ENCODE measurements at places on chromosomes 7 and 10.

- DNase-seq: no peak
These were observed 173.6 kb upstream of the PRSS58 start for GRCh38 chr7:142431491-142431890.

DNA sequence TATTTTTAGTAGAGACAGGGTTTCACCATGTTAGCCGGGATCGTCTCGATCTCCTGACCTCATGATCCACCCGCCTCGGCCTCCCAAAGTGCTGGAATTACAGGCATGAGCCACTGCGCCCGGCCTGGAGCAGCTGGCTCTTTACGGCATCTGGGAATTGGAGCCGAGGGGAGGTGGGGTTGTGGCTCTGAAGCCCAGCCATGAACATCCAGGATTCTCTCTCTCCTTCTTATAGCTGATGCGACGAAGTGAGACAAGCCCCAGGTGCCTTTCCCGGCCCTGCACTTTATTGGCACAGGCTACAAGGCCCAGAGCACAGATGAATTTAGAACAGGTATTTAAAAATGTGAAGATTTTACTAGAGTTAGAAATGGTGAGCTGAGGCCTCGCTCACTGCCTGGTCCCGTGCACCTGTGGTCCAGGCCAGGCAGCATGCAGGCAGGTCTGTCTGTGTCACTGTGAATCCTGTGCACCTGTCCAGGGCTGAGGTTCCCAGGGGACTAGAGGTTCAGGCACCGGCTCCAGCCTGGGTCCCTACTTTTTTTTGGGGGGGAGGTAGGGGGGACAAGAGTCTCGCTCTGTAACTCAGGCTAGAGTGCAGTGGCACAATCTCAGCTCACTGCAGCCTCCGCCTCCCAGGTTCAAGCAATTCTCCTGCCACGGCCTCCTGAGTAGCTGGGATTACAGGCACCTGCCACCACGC is 379.7 kb upstream of the FOXK1 start:
- DNase-seq: no peak

DNA sequence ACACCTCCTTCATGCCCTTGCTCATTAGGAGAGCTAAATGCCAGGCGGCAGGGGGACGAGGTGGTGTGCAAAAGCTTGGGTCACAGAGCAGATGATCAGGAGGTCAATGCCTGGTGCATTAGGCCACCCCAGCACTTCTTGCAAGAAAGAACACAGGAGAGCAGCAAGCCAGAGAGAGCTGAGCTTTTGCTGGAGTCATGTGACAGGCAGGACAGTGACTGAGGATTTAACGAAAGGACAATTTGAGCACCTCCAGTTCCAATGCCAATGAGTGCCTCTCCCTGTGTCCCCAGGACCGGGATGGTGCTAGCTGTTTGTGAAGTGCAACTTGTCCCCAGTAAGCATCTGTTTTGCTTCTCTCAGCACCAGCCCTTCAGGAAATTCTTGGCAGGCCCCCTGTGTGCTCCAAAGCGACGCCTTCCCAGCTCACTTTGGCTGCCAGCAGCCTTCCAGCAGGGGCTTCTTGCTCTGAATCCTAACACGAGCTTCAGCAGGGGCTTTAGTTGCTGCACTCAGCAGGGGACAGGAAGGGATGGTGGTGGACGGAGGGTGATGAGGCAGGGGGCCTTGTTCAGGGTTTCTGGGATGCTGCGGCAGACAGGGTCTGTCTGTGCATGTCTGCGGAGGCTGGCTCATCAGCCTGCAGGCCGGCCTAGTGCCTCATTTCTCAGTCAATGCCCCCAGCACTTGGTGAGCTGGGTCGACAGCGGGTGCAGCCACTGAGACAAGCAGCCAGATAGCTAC is 368.1 kb downstream of the RPS24 start:
- no peak for DNase-seq

- DNase-seq: no peak
These were observed 19.1 kb upstream of the TPK1 start for GRCh38 chr7:144854839-144855424.

GRCh38 chr7:134502463-134503371 is 24.6 kb upstream of the AKR1B10 start:
- no peak for DNase-seq

- DNase-seq: no peak
These were observed 294.4 kb downstream of the BICC1 start for GRCh38 chr10:58806970-58807628.

DNA sequence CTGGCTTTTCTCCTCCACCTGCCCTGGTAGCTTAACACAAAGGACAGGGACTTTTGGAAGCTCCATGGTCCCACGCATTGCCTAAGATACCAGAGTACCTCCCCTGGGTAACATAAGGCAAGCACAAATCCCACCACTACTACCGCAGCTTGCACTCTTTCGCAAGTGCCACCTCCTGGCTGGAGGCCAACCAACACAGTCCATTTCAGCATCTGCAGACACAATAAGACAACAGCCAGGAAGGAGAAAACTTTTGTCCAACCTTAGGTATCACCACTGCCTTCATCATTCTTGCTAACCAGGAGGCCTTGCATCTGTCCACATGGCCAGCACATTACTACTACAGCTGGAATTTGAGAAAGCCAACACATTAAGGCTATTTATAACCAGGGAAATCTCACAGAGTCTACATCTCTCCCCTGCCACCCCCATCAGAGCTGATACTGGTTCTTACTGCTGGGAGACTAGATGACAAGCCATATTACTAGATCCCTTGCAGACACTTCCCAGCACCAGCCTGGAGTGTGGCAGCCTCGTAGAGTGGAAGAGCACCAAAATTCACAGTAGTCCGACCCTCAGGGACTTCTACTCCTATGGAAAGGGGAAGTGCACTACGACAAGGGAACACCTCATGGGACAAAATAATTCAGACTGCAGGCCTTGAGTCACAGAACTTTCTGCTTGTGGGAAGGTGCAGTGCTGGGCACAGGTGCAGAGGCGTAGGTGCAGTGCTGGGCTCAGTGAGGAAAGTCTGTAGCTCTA is 39.8 kb upstream of the CDK13 start:
- no peak for DNase-seq

GRCh38 chr7:29843726-29844125 is 37.4 kb downstream of the WIPF3 start:
- DNase-seq: no peak

DNA sequence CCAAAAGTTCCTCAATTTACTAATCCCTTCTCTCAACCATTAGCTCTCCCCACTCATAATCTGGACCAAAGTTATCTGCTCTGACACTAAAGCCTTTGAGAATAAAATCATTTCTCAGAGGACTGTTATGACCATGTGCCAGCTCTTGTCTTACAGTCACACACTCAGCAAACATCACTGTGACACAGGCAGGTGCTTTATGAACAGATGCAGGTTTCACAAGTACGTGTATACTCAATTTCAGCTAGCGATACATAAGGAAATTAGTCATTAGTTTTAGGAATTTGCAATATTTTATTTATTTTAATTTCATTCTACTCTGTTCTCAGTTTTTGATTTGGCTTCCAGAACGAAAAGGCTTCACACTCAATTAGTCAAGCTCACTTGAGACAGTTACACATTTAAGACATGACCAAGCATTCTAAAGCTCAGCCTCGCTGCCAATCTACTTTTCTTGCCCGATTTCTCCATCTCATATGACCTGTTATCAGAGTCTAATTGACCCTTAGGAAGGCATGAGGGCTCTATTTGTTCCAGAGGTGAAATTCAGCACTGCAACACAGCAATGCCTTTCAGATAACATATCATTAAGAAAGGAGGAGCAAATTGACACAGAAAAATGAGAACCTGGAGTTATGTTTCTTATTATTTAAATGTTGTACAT is 76.8 kb downstream of the TFEC start:
- DNase-seq: no peak

DNA sequence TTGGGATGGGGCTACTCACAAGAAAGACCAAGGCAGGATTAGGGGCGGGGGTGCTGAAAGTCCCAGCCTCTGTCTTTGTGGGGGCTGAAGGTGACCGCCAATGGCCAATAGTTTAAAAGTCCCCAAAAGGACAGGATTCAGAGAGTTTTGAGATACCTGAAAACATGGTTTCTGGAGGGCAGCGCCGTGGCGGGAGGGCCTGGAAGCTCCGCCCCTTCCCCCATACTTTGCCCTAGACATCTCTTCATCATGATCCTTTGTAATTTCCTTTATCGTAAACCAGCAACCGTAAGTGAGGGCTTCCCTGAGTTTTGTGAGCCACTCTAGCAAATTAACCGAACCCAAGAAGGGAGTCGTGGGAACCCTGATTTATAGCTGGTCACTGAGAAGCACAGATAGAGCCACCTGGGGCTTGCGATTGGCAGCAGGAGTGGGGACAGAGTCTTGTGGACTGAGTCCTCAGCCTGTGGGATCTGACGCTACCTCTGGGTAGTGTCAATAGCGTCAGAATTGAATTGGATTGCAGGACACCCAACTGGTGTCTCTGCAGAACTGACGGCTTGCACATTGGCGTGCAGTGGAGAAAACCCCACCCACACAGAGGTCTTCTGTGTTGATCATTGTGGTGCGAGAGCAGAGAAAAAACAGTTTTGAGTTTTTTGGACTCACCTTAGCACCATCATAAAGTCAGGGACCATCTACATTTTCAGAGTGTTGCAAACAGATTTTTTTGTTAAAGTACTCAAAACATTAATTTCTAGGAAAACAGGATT is 169.3 kb downstream of the USP6NL start:
- no peak for DNase-seq

DNA sequence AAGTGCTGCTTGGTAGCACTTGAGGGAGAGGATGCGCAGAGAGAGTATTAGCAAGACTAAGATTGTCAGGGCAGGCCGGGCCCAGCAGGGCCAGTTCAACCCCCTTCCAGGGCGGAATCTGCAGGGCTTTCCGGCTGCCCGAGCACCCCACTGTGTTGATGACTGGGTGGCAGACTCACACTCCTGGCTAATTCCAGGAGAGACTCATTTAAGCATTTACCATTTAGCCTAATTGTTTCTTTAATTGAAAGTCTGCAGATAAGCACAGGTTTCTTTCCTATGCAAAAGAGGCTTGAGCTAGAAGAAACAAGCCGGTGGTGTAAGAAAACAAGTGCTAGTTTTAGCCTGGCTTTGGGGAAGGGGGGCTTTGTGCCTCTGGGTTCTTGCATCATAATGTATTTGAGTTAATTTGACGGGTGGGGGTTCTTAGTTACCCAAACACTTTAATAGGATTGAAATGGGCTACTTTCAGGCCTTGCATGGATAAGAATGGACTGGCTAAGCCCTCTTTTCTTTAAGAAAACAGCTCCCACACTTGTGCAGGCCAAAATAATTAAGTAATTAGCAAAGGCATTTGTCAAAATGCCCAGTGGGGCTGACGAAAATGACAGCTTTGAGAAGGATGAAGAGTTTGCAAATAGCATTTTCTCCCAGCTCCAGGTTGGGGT is 201.3 kb downstream of the MYOF start:
- DNase-seq: no peak

DNA sequence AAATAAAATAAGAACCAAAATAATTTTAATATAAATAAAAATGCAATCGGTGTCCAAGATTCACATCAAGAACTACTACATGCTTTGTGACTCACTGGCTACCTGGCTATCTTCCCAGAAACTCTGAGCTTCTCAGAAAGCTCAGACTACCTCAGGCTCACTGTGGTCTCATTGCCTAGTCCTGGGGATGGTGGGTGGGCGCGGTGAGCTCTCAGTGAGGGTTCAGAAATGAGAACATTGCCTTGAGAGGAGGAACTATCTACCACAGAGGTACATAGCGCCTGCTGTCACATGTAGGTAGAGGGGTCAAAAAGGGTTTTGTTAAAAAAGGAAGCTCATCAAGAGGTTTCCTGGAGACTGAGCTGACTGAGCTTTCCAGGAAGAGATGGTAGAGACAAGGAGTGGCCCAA is 108.0 kb downstream of the WDFY4 start:
- DNase-seq: no peak

GRCh38 chr7:43208242-43208641 is 95.8 kb downstream of the HECW1 start:
- no peak for DNase-seq

GRCh38 chr10:122876467-122876855 is 2.9 kb downstream of the FAM24B start:
- no peak for DNase-seq

DNA sequence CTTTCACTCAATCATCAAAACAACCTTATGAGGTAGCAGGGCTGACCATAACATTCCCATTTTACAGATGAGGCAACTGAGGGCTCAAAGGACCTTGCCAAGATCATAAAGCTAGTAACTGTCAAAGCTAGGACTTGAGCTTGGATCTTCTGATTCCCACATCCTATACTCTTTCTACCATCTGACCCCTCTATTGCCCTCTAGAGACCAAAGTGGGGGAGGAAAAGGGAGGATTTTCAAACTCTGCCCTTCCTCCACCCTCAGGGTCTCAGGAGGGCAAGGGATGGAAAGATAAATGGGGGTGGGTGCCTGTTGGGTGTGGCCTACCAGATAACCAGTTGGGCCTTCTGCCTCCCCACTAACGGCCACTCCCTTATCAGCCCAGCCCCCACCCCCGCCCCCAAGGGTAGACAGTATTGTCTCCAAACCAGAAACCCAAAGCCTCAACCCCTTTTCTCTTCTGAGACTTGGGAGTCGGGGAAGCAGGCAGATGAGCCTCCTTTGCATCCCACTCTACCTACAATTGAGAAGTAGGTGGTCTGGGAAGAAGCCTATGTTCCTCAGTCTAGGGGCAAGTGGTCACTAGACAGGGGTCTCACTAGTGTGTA is 7.9 kb downstream of the LDB1 start:
- no peak for DNase-seq

DNA sequence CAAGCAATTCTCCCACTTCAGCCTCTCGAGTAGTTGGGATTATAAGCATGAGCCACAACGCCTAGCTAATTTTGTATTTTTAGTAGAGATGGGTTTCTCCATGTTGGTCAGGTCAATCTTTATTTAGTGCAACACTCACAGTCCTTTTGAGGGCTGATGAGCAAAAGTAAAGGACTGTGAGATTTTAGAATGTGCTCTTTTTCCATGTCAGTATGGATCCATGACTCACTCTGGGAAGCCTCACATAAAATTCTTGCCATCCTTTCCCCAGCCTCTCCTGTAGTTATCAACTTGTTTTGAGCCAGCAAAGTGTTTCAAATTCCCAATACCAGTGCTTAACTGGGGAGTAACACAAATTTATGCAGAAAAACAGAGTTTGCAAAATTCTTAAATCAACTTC is 135.8 kb upstream of the CXCL12 start:
- DNase-seq: no peak

- DNase-seq: no peak
These were observed 30.3 kb downstream of the CACNA2D1 start for GRCh38 chr7:82413237-82413636.

DNA sequence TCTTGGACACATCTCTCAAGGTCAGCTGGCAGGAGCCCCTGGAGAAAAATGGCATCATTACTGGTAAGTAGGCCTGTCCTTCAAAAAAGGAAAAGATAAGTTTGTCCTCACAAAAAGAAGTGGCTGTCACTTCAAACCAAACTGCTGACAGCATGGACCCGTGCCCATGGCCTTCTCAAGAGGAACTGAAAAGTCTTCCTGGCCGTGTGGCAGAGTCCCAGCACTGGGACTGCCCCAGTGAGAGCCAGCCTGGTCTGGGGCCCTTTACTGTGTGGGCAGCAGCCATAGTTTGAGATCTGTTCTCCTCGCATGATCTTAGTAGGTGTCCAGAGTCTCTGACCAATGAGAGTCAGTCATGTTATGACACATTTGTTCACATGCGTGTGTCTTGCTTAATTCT is 614.2 kb upstream of the FOXK1 start:
- no peak for DNase-seq

- DNase-seq: peak; percentile 60
These were observed 23.3 kb downstream of the ADAP1 start for GRCh38 chr7:930975-931758.

GRCh38 chr7:30604901-30605300 is 10.2 kb downstream of the GARS1 start:
- no peak for DNase-seq

GRCh38 chr7:112293416-112293815 is 86.9 kb downstream of the ZNF277 start:
- DNase-seq: no peak

Data from natural killer cell treated with Interleukin-12 subunit alpha and Interleukin-12 subunit beta and Interleukin-15 and Interleukin-18, amount 100 ng/mL, for 72 hours (primary cell).